AG20443 (cell line): ENCODE measurements at places on chromosomes 4 and X.

GRCh38 chrX:39665830-39666518 is 431.8 kb downstream of the BCOR start:
- DNase-seq = no peak

DNA sequence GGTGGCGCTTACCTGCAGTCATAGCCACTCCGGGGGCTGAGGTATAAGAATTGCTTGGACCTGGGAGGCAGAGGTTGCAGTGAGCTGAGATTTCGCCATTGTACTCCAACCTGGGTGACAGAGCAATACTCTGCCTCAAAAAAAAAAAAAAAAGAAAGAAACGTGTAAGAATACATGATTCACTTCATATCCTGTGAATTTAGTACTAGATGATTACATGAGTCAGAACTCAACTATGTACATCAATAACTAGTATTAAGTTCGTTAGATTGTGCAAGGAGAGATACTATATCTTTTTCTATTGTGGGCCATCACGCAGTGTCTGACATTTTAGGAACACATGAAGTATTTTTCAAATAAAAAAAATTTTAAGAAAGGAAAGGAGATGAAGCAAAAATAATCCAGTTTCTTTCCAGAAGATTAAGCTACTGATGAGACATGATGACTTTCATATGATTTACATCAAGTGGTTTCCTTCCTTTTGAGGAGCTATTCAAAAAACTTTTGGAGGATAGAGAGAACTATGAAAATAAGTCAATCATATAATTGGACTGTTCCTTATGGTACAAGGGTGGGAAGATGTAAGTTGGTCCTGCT is 64.7 kb upstream of the EXOC1L start:
- no peak for DNase-seq

GRCh38 chr4:151408380-151408629 is 671 bp upstream of the FHIP1A start:
- no peak for DNase-seq

DNA sequence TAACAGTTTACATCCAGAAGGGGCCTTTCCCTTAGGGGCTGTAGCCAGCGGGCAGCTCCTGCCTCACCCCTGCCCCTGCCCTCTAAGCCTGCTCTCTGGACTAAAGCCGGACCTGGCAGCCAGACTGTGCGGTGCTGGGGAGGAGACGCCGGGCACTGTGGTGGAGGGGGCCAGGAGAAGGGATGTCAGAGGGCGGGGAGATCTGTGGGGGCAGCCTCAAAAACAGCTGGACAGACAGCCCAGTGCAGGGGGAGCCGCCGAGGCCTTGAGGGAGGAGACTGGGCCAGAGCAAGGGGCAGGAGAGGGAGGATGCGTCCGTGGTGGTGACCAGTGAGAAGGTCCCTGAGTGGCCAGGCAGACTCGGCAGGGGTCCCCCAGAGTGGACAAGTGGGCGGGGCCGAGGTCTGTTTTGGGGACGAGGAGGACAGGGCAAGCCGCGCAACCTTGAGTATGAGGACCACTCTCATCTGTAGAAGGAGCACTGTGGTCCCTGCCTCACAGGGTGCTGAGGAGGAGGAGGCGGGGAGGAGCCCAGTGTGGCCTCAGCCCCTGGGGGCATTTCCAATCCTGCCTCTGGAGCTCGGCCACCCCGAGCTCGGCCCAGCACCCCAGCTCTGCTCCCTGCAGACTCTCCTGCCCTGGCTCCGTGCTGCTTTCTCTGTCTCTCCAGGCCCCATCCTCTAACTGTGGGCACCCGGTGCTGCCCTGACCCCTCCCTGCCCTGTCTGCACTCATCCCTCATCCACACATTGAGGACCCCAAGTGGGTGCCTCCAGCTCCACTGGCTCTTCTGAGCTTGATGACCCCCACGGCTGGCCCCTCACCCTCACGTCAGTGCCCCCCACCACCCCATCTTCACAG is 59.2 kb upstream of the NKX1-1 start:
- peak; percentile 9 for DNase-seq

DNA sequence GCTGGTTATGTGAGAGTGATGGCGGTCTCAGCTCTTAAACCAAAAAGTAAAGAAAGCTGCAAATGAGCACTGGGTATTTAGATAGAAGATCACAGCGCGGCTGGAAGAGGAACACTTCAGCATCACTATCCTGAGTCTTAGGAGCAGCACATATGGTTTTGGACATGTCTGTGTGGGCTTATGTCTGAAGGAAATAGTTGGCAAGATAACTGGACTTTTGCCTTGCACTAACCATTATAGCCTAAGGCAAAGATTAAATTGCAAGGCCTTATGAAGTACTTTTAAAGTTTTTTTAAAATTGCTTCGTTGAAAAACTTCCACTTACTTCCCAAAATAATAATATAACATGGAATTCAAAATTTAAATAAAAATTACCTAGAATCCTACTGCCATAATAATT is 4.6 kb upstream of the RAB9A start:
- no peak for DNase-seq

GRCh38 chr4:55483315-55483714 is 63.4 kb downstream of the CLOCK start:
- no peak for DNase-seq

DNA sequence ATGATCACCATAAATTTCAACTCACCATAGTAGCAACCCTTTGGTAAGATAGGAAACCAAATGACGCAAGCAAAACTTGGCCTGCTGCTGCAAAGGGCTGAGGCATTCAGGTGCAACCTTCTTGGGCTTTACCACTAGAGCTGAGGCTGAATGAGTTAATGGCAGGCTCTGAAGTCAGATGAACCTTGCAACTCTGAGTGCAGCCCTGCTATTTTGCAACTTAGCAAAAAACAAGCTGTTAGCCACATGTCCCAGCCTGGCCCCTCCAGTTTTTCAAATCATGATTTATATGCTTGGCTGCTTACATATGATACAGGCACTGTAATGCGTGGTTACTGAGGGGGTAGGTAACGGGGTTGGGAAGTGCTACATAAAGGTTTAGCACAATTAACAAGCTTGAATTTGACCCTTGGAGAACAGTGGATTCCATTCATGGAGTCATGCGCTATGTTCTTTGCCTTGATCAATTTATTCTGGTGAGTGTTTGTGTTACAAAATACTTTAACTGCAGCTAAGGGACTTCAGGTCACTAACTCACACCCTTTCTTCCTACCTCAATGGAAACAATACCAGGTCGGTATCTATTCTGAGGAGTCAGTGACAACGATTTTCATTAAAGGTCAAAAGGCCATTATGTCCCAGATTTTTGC is 80.5 kb upstream of the PPARGC1A start:
- no peak for DNase-seq
